ENCODE measurements at places on chromosomes 11 and 22. TPM values are rescaled to one million over a fixed set of nuclear protein-coding genes. Genes with fewer than 3 reads are reported as not detected.

The HIC2 gene
- total RNA-seq: 4.2 TPM

The RRP7A gene
- 35.2 TPM for total RNA-seq

The OR8G1 gene
- total RNA-seq: not detected

The IL10RA gene
- 37.2 TPM for total RNA-seq

The DDIAS gene
- total RNA-seq: 1.4 TPM

The MOGAT2 gene
- total RNA-seq: not detected

The KLHL35 gene
- total RNA-seq: 1.8 TPM

The SLC22A8 gene
- total RNA-seq: 0.41 TPM
